ENCODE measurements at places on chromosomes 12 and 14.

GRCh38 chr12:64890873-64891468, 66.5 kb downstream of the TBC1D30 start:
- H3K27me3 ChIP-seq, result 0 out of 2 replicates have a peak, but pooled peaks cover 3% of the 10 kb centered on the region
- H3K4me3 ChIP-seq, result no peak overlapping the region
- H3K27ac ChIP-seq, result no peak overlapping the region
- peaks cover 26% of the 10 kb centered on the region for H3K4me1 ChIP-seq

DNA sequence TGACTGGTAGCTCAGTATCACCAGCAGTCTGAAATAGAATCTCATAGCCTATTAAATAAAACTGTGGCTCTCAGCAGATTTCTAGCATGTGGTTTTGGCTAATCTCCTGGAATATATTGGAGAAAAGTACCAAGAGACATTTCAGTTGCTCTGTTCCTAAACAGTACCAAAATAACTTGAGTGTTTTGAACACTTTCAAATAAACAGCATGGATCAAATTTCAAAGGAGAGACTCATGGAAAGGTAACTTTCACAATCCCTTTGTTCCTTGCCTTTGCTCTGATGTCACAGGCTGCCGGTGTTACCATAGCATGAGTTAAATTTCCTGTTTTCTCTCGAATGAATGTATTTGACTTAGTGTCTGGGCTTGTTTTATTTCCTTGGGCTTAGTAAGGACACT, 3.4 kb downstream of the ARG2 start:
- H3K27ac ChIP-seq, result peak overlapping the region; percentile 56
- H3K36me3 ChIP-seq, result no peaks in the 10 kb centered on the region
- no peak overlapping the region for H3K4me3 ChIP-seq
- no peak for DNase-seq
- H3K4me1 ChIP-seq, result peaks cover 17% of the 10 kb centered on the region
- no peaks in the 10 kb centered on the region for H3K27me3 ChIP-seq

DNA sequence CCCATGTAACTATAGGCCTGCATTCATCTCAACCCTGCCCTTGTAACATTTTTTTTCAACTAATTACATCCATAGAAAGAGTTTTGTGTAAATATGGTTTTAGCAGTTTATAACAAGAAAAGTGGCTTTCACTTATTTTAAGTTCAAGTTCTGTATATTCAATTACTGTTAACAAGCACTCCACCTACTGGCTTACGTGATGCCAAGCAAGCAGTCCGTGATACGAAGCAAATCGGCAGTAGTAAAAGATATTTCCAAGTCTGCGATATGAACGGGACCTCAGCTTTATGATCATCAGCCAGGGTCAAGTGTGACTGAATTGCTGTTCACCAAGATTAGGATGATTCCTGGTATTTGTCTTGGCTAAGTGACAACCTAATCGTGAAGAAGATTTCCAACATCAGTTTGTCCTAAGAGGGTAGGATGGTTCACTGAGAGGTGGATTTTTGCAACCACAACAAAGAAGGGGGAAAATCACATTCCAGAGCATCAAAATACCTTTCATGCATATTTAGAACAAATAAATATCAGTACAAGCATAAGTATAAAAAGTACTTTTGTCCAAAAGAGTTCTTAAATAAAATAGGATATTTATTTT, 456.2 kb downstream of the FOXG1 start:
- DNase-seq, result no peak
- H3K4me1 ChIP-seq, result no peaks in the 10 kb centered on the region
- H3K4me3 ChIP-seq, result no peak overlapping the region
- H3K36me3 ChIP-seq, result no peaks in the 10 kb centered on the region
- H3K27ac ChIP-seq, result no peak overlapping the region

DNA sequence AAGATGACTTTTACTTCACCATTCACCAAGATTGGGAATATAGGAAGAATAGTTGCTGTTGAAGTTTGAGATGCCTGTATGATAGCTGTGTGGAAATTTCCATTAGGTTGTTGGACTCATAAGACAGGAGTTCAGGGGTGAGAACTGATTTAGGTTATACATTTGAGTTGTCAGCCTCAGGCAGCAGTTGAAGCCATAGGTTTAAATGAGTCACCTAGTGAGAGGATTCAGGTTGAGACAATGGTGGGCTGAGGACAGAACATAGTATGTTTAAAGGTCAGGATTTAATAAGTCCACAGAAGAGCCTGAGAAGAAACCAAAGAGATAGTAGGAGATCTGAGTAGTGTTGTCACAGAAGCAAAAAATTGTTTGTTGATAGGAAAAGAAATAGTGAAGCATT, 63.6 kb upstream of the MON2 start:
- no peaks in the 10 kb centered on the region for H3K27me3 ChIP-seq
- peaks cover 16% of the 10 kb centered on the region for H3K36me3 ChIP-seq
- H3K4me1 ChIP-seq, result no peaks in the 10 kb centered on the region
- H3K27ac ChIP-seq, result no peak overlapping the region
- H3K4me3 ChIP-seq, result no peak overlapping the region

DNA sequence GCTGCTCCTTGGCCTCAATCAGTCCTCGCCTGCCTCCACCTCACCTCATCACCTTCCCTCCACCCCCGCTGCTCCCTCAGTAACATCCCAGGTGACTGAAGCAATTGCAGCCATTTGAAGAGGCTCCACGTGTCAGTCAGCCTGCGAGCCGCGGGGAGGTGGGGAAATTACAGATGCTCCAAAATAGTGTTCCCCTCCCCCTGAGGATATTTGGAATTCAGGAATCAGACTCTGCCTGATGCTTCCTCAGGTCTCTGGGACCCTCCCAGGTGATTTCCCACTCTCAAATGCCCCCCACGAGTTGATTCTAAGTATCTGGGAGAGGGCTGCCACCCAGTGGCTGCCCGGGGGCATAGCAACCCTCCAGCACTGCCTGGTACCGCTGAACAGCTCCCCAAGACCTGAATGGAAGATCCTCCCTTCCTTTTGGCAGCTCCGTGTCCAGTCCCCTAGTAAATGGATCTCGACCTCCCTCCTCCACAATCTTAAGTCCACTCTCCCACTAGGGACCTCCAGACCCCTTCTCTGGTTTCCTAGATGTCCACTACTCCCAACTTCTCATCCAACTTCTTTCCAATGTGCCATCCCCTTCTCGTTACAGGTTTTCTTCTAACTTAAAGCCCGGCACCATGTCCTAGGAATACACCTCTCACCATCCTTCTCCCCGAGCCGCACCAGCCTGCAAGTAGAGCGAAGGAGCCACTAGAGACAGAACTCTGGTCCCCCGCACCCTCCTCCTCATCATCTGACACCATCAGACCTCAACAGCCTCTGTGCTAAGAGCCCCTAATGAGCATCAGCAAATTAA, 1.4 kb upstream of the ASIC1 start:
- H3K4me1 ChIP-seq, result peaks cover 11% of the 10 kb centered on the region
- DNase-seq, result no peak

DNA sequence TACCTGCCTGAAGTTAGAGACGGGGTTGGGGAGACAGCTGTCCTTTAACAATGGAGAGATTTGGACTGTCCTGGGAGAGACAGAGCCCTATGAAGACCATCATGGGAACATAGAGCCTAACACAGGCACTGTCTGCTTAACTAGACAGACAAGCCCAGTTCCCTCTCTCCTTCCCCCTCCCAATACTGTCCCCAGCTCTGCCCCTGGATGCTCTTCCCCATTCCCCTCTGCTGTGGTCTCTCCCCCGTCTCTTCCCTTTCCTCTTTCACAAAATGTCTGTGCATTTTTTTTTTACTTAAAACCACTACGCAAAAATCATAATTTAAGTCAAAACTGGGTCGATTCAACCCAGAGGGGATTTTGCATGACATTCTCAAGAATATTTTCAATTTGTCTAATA, 232.9 kb downstream of the CHST11 start:
- no peaks in the 10 kb centered on the region for H3K27me3 ChIP-seq

- peaks cover 10% of the 10 kb centered on the region for H3K27me3 ChIP-seq
- H3K4me3 ChIP-seq, result no peak overlapping the region
- no peak for DNase-seq
- no peaks in the 10 kb centered on the region for H3K36me3 ChIP-seq
- no peak overlapping the region for H3K27ac ChIP-seq
Measured at GRCh38 chr14:104460791-104461651, 118.5 kb upstream of the C14orf180 start.

GRCh38 chr14:65849558-65849957, 437.0 kb downstream of the FUT8 start:
- no peaks in the 10 kb centered on the region for H3K4me1 ChIP-seq
- no peak overlapping the region for H3K4me3 ChIP-seq
- no peak for DNase-seq
- H3K27me3 ChIP-seq, result no peaks in the 10 kb centered on the region
- H3K27ac ChIP-seq, result no peak overlapping the region

Data from SJSA1 (cell line).